Activated T-helper 1 cell treated with anti-CD3 and anti-CD28 coated beads, Interleukin-2, amount 50 U/mL, for 16 hours (primary cell): ENCODE measurements at places on chromosomes 16 and 17.

DNA sequence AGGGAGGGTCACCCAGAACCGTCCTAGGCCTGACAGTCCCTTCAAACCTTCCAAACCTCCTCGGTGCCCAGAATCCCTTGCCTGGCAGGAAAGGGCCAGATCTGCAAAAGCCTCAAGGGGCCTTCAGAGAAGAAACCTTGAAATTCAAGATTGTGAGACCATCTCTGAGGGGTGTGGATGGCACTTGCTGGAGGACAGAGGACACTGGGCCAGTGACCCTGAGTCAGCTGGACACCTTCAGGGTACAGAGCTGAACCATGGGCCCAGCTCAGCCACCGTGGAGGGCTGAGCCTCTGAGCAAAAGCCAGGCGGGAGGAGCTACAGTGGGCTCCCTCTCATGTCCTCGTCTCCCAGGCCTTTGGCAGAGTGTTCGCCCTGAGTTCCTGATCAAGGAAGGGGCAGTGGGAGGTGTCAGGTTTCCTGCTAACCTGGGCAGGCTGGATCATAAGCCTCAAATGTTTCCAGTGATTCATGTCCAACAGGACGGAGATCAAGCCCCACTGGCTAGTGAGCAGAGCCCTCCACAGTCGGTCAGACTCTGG is 3.0 kb downstream of the PDILT start:
- no peak for DNase-seq

- no peak for DNase-seq
Measured at GRCh38 chr16:982145-983043, 824 bp downstream of the SOX8 start.

DNA sequence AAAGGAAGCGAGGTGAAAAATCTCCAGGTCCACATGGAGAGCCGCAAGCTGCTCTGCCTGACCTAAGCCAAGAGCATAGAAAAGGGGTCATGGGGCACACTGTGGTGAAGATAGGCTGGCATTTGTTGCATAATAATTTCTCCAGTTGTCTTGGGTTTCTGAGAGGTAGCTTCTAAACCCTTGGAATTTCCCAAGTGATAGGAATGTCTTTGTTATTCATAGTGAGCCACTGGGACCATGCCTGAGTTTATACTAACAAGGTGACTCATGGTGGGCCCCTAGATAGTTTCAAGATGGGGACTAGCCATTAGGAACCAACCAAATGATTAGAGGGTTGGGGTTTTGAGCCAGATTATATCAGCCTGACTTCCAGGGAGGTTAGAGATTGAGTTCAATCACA is 25.6 kb downstream of the SOST start:
- DNase-seq = no peak

DNA sequence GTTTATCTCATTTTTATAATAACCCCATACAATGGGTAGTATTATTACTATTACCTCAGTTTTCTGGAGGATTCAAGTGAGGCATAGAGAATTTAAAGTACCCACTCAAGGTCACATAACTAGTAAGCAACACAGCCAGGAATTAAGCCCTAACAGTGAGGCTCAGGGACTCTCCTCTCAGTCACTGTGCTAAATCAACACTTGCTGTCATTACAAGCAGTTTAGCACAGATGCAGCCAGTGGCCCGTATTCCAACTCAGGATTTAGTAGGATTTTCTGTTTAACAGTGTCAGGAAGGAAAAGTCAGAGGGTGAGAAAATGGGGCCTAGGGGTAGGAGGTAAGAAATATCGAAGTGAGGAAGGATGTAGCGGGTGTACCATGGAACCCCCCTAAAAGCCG is 536.9 kb downstream of the TMEM114 start:
- no peak for DNase-seq

GRCh38 chr16:83019963-83020362 is 393.2 kb downstream of the CDH13 start:
- no peak for DNase-seq

GRCh38 chr17:50527155-50527762 is 5.3 kb upstream of the EPN3 start:
- no peak for DNase-seq

- DNase-seq = no peak
Measured at GRCh38 chr17:28916302-28916934, 13.5 kb upstream of the DHRS13 start.

DNA sequence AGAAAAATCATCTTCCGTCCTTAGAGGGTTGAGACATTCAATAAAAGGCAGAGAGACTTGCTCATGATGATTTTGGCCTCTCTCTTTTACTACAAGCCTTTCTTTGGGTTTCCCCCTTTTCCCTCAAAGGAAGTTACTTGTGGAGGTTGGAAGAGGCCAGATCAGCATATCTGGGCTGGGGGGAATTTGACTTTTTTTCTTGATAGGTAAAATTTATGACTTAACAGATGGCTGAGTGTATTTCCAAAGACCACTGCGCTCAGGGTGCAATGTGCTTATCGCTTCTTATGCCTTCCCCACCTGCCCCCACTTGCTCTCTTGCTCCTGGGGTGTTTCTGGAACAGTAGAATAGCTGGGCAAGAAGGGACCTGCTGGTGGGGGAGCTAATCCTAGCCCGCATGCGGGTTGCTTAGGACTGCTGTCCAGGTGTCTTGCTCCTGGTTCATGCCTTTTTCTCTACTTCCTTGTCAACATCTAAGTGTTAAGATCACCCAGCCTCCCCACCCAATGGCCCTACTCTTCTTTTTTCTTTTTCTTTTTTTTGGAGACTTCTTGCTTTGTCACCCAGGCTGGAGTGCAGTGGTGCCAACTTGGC is 131.9 kb downstream of the MSI2 start:
- DNase-seq = no peak

GRCh38 chr16:6749698-6750097 is 582.9 kb upstream of the RBFOX1 start:
- DNase-seq = no peak

DNA sequence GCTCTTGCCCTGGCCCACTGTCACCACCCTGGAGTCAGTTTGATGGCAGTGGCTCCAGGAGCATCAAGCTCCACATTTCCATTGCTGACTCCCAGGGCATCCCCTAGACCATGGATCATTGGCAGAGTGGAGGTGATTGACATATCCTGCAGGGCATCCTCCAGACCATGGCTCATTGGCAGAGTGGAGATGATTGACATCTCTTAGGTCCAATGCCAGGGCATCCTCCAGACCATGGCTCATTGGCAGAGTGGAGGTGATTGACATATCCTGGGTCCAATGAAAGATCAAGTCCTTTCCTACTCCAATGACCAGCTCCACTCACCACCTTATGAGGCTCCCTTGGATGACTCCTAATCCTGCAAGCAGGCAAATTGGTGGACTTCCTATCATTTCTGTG is 174.3 kb upstream of the NLRP1 start:
- no peak for DNase-seq
